Stimulated activated CD4-positive, alpha-beta T cell treated with anti-CD3 and anti-CD28 coated beads, Interleukin-1b, Interleukin-23, amount 100 ng/mL, for 1 hour (primary cell): ENCODE measurements at places on chromosomes 3 and 15.

GRCh38 chr3:174596447-174596982 is 262.6 kb upstream of the NAALADL2 start:
- no peak for DNase-seq

GRCh38 chr15:47640079-47640478 is 77.2 kb upstream of the SEMA6D start:
- DNase-seq: no peak

GRCh38 chr3:184359610-184360009 is 1.8 kb downstream of the CLCN2 start:
- no peak for DNase-seq

GRCh38 chr3:120148187-120148949 is 54.1 kb upstream of the GSK3B start:
- DNase-seq: no peak

GRCh38 chr3:113268311-113268710 is 57.0 kb downstream of the BOC start:
- DNase-seq: no peak

GRCh38 chr15:60627298-60627943 is 148.5 kb upstream of the ICE2 start:
- no peak for DNase-seq

GRCh38 chr3:152505926-152506325 is 237.2 kb downstream of the MBNL1 start:
- no peak for DNase-seq

GRCh38 chr3:178915365-178915764 is 156.2 kb downstream of the ZMAT3 start:
- no peak for DNase-seq

DNA sequence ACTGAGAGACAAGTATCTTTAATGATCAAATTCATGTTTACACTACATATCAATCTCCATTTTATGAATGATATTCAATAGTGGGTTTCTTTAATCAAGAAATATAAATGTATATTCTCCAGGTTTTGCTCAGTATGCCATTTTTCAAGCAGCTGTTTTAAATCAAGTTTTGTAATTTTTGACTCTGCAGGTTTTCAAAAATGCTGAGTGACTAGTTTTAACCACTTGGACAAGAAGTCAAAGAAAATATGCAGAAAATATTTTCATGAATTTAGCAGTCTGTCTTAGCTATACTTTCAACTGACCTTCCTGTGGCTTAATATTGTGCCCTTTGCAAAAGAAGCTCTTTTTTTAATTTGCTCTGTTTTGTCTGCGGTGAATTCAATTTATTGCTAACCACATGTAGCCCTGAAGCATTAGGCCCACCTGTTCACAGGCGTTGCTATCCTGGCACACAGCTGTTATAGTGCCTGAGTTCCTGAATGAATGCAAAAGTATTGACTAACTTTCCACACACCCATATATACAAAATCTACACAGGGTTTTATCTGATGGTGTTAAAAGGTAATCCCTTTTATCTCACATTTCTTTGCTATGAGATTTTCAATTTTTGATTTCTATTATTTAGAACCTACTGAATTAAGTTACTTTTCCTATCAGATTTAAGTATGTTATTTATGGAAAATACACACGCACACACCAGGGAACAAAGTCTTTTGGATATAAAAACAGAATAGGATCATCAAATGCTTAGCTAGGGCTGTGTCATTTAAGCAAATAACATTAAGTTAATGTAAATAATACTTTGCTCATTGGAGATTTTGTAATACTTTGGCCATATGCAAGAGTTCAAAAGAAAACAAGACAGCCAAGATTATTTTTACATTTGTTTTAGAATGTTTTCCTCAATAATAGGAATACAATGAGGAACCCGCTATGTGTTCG is 1166.1 kb upstream of the GBE1 start:
- DNase-seq: no peak

DNA sequence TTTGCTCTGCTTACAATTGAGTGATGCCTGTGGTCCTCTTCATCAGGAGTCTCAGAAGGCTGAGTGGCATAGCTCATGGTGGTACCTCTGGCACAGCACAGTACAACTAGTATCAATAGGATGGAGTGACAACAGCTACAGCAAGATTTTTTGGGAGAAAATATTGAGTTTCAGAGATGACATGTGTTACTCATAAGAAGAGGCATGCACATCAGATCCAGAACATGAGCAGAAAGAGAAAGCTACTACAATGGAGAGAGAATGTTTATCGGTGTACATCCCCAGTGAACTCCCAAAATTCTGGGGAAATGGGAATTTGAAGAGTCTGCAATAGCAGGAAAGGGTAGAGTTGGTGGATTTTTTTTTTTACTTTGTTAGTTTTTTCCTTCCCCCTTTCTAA is 130.5 kb upstream of the MB21D2 start:
- no peak for DNase-seq

DNA sequence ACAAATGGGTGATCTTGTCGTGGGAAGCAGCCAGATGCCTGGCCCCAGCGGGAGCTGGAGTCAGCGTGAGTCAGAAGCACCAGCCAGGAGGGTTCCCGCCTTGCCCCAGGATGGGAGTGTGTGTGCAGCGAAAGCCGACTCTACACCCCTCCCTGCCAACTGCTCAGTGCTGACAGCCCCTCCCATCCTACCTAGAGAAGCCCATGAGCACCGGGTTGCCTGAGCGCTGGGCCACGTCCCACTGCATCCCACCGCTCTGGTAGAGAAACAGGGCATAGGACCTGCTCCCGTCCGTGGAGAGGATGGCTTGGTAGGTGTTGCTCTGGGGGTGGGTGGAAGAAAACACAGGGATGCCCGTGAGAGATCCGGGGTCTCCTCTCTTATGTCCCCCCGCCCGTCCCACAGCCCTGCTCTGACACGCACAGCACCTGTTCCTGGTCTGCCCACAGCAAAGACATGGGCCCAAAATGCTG is 42.9 kb downstream of the MUC4 start:
- no peak for DNase-seq

GRCh38 chr3:186609247-186609868 is 3.5 kb upstream of the AHSG start:
- DNase-seq: no peak

- no peak for DNase-seq
Observed at GRCh38 chr3:137116619-137117018, 158.8 kb downstream of the IL20RB start.

- DNase-seq: no peak
Observed at GRCh38 chr3:193902607-193903511, 233.1 kb upstream of the HES1 start.

GRCh38 chr3:74850381-74850780 is 235.9 kb upstream of the CNTN3 start:
- no peak for DNase-seq

GRCh38 chr3:139129892-139130291 is 85.2 kb upstream of the PRR23C start:
- no peak for DNase-seq

- no peak for DNase-seq
Observed at GRCh38 chr3:48662753-48663488, at the start of gene CELSR3. TSS of gene CELSR3 (minus strand) at chr3:48662886. CDS start at chr3:48662634, 252 bp downstream.

DNA sequence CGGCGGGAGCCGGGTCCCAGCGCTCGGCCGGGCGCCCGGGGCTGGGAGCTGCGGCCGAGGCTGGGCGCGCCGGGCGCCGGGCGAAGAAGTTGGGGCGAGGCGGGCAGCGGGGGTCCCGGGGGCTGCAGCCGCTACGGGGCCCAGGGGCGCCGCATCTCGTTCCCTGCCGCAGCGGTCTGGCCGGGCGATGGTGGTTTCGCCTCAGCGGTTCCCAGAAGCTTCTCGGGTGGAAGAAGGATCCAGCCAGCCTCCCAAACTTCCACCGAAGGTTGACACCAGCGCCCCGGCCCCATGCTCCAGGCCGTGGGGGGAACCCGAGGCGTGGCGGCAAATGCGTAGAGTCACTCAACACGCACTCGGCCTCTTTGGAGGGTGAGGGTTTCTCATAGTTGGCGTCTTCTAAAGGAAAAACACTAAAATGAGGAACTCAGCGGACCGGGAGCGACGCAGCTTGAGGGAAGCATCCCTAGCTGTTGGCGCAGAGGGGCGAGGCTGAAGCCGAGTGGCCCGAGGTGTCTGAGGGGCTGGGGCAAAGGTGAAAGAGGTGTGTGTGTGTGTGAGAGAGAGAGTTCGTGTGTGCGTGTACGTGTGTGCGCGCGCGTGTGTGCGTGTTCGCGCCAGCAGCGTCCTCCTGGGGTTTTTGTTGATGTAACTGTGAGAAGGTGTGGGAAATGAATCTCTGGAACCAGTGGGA is 940 bp downstream of the BOC start:
- DNase-seq: no peak

DNA sequence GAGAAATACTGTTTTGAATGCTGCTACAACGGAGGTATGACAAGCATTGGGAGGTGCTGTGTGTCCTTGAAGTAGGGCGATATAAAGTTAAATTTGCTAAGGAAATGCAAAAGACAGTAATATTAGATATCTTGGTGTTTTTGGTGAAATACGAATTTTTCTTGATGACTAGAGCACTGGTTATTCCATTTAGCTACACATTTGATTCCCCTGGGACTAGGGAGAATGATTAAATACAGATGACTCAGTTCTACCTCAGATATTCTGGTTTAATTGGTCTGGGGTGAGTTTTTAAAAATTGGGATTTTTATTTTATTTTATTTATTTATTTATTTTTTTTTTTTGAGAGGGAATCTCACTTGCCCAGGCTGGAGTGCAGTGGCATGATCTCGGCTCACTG is 18.7 kb upstream of the GADL1 start:
- no peak for DNase-seq

- no peak for DNase-seq
Observed at GRCh38 chr3:61333192-61333961, 82.1 kb upstream of the FHIT start.

- DNase-seq: no peak
Observed at GRCh38 chr3:195226445-195226844, 44.5 kb downstream of the XXYLT1 start.

- no peak for DNase-seq
Observed at GRCh38 chr3:190811775-190812480, 50.6 kb downstream of the GMNC start.

- peak; percentile 29 for DNase-seq
Observed at GRCh38 chr3:187012609-187013051, 82.3 kb downstream of the ST6GAL1 start.

- no peak for DNase-seq
Observed at GRCh38 chr15:68719672-68720071, 101.0 kb downstream of the ANP32A start.

DNA sequence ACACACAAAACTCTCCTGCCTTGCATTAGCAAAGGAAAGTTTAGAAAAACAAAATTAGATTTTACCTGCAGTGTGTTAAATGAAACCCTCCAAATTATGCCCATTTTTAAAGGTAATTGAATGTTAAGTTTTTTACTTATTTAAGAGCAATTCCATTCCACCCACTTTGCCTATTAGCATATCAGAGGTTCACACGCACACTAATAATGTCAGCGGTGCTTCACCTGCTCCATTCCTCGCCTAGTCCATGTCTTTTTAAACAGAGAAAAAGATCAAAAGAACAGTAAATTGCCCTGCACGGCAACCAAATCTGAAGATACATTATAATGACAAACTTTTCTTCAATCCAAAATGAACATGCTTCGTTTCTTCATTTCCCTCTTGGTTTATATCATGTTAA is 97.3 kb upstream of the LRRN1 start:
- no peak for DNase-seq

- DNase-seq: no peak
Observed at GRCh38 chr3:46383211-46383950, 12.6 kb downstream of the CCR5 start.

DNA sequence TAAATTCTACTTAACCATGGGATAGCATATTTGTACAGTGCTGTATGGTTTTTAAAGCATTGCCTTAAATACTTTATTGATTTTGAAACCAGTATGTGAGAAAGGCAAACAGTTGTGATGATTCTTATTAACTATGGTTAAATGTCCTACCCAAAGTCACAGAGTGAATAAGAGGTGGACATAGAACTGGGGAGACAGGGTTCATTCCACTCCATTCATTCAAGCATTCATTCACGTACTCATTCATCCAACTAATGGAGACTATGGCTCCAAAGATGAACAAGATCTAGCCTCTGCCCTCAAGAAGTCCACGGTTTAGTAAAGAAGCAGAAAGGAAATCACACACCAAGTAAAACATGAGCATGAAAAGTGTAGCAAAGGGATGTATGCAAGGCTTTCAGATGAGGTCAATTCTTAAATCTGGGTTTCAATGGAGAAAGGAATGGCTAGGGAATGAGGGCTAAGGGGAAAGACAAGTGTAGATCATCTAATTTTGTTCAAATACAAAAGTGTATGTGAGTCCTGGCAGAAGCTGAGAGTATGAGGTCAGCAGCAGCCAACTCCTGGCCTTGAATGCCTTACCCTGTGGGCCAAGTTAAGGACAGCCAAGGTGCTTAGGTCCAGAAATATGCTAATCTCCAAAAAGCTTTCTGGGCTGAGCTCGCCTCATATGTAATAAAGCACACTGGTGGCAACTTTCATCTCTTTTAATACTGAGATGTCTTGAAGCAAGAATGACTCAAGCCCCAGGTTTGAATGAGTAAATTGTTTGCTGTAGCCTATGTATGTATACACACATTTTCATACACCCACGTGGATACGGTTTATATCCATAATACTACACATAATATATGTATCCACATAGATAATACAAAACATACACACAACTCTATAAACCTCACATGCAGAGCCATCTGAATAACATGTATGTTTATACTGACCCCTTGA is 4.3 kb downstream of the TNIK start:
- no peak for DNase-seq

GRCh38 chr15:64216730-64217428 is 54.1 kb upstream of the PPIB start:
- no peak for DNase-seq

DNA sequence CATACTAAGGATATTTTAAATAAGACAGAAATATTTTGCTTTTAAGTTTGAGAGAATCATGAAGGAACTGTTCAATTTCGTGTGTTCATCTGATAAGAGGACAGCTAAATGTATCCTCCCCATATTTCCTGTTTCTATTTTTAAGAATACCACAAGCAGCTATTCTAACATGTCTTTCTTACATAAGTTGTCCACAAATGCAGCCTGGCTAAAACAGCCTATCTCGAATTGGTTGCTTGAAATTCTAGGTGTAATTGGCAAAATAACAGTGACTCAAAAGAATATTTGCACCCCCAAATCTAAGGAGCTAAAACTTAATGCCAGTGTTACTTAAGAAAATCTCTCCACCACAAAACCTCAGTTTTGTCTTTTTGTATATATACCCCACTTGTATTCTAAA is 35.0 kb downstream of the BTLA start:
- DNase-seq: no peak

DNA sequence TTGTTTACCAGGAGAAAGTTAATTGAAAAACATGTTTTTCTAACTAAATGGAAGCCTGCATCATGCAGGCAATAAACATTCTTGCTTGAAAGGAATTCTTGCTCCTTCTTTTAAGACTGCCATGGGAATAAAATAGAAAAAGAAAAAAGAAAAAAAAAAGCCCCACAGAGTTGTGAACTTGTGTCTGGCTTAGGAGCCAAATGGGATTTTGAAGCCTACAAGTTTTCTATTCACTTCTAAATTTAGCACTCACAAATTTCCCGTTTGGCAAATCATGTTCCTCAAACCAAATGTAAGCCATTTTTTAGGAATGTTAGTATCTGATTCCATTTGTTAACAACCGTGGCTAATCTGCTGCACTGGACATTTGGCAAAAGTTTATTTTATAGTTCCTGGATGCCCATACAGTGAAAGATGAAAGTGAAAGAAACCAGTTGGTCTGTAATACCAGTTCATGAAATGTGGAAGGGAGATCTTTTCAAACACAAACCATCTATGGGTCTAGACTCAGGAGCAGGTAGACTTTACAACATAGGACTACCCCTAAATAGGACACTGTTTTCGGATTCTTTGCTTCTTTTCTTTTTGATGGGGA is 133.8 kb upstream of the GMNC start:
- no peak for DNase-seq

- DNase-seq: no peak
Observed at GRCh38 chr3:33105341-33105948, 8.4 kb upstream of the CRTAP start.

- DNase-seq: no peak
Observed at GRCh38 chr3:195005759-195006510, 265.0 kb downstream of the XXYLT1 start.
